ENCODE measurements at places on chromosomes 2 and 18.

DNA sequence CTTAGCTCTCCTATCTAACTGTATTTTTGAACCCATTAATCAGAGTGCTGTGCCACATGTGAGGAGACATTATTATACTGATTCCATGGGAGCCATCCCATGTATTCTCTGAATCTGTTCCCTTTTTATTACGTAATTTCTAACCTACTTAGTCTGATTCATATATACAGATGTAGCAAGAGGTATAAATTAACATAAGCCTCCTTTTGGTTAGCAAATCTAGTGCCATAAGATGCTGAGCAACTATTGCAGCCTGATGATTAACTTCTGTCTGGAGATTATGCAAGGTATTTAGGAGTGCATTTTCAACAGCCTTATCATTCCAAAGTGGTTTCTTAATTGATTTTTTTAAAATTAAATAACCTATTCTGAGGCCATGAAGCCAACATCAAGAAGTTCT is 114.1 kb upstream of the MSH2 start:
- no peak for DNase-seq

GRCh38 chr18:58345875-58346274 is 283.0 kb downstream of the ALPK2 start:
- DNase-seq: no peak

DNA sequence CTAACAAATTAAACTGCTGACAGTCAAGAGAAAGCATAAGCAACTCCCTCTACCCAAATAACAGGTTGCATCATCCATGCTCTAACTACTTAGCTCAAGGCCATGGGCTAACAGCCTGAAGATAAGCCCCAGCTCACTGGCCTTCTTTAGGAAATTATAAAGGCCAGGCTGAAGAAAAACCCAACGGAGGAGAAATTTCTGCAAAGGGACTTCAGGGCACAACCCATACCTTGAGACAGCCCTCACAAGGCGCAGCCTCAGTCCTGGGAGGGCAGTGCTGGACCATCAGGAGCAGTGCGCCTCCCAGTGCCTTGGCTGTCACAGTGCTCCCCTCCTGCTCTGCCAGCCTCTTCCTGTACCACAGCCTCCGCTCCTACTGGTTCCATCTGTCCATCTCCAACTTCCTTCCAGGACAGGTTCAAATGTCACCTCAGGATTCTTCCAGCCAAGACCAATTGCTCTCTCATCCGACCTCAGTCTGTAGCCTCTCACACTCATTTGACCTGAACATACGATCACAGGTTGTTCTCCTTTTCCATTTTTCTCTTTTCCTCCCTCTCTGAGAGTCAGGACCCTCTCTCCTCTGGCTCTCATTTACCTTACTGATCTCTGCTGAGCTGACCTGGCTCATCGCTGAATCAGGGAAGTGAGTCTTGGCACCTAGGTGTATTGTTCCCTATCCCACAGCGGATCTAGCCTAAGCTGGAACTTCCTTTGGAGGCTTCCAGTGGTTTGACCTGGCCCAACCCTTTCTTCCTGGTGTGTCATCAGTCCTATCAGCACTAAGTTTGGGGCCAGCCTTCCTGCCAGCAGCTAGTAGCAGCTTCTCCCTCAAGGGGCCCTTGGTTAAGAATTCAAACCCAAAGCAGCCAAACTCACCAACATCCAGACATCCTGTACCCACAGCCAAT is 1.9 kb downstream of the MCFD2 start:
- DNase-seq: no peak

DNA sequence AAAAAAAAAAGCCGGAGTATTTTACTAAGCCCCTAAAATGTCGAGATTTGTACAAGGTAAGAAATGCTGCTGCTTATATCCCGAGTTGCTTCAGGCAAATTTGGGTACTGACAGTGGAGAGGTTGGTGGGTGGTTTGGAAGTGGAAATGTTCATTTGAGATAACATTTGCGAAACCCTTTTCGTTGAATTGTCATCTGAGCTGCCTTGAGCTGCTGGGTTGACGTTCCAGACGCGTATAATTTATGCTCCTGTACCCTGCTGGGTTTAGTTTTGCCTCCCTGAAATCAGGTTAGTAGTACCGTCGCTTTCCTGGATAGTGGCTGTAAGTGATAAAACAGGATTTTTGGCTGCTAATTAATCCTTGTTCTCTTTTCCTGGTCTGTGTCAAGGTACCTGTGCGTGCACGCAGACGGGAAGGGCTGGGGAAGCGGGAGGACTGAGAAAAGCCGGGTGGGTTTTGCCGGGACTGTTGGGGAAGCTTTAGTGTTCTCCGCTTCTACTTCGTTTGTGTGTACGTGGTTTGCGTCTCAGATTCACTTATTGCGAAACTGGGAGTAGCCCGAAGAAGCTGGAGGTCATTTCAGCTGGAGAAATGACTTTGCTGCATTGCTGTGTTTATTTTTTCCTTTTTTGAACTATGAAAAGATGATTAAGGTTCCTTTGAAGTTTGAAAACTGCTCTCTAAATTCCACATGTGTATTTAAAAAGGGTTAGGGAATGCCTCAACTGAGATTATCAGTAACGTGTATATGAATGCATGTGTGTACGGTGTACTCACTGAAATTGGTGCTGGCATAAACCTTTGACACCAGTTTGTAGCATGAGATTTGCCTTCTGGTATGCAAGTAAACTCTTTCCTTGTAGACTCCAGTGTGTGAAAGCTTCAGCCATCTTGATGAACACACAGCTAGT is 709 bp downstream of the UGP2 start:
- DNase-seq: peak; percentile 15

GRCh38 chr2:74083750-74084149 is 64.0 kb downstream of the BOLA3 start:
- DNase-seq: no peak

- DNase-seq: no peak
These were observed 37.9 kb downstream of the RBBP8 start for GRCh38 chr18:22971038-22971437.

DNA sequence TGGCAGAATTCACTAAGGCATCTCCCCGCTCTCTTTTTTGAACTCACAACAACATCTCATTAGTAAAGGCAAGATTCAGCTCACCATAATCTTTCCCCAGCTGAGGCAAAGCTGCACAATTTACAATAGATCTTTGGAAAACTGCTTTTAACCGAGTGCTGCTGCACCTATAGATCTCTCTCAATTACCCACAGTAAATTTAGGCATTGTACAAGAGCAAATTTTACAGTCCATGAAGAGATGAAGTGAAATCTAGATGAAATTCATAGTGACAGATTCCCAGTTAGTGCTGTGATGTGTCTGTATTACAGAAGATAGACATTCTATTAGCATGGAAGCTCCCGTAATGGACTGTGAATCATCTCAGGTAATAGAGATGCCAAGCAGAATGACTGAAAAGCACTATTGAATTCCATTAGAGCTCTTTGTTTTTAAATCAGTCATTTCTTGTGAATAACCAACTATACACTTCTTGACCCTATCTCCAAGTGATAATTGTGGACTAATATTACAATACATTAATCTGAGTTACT is 36.4 kb upstream of the INSIG2 start:
- no peak for DNase-seq

DNA sequence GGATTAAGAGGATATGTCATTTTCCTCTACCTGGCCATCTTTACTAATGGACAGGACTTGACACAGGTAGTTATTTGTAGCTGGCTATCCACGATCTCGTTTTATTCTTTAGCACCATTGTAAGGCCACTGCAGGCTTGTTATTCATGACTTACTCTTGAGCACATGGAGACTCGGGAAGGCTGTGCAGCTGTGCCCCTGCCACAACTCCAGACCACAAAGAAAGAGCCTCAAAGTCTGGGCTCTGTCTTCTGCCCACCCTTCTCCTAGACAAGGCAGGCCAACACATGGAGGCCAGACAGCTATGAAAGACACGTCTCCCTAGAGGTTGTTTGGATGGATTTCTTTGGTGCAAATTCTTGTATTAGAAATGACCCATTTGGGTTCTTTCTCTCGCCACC is 133.8 kb downstream of the NAPG start:
- DNase-seq: no peak

DNA sequence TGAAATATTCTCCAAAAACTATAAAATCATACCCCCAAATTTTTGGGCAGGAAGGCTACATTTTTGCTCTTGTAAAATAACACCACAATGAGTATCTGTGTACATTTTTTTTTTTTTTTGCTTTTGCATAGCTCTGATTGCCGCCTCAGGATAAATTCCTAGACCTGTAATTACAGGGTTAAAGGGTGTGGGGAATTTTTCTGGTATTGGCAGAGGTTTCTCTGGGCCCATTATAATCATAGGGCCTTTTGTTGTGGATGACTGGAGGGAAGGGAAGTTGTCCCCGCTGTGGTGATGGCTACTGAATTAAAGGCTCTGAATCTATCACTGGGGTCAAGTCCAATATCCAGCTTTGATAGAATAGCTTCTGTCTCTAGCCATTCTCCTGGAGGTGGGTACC is 26.6 kb downstream of the CCDC195 start:
- DNase-seq: no peak

GRCh38 chr2:55115761-55116597 is 65.7 kb upstream of the RTN4 start:
- no peak for DNase-seq

- no peak for DNase-seq
These were observed 258.2 kb downstream of the IKZF2 start for GRCh38 chr2:212893216-212893615.

DNA sequence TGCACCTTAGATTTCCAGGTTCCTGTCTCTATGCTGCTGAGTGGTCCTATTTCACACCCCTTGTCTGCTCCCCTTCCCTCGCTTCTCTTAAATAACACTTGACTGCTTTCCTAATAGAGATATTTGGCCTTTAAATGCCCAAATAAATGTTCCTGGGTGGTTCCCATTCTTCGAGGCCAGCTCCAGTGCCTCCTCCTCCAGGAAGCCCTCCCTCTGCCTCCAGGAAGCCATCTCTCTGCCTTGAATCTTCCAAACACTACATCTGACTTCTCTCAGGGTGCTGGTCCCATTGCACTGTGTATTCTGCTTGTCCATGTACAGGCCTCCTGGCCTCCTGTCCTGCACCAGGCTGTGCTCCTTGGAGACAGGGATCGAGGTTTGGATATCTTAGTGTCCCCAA is 14.2 kb downstream of the EHD3 start:
- no peak for DNase-seq

DNA sequence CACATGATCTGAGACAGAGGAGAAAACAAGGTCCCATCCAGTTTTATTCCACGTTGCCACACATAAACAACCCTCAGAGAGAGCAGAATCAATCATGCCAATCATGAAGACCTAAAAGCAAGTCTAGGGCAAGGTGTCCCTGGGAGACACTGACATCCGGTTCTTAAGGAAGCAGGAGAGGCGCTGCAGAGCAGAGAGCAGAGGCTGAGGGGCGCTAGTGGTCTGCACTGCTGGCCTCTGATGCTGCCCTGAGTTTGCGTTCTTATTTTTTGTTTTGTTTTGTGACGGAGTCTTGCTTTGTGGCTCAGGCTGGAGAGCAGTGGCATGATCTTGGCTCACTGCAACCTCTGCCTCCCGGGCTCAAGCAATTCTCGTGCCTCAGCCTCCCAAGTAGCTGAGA is 83.3 kb downstream of the SMIM21 start:
- no peak for DNase-seq

DNA sequence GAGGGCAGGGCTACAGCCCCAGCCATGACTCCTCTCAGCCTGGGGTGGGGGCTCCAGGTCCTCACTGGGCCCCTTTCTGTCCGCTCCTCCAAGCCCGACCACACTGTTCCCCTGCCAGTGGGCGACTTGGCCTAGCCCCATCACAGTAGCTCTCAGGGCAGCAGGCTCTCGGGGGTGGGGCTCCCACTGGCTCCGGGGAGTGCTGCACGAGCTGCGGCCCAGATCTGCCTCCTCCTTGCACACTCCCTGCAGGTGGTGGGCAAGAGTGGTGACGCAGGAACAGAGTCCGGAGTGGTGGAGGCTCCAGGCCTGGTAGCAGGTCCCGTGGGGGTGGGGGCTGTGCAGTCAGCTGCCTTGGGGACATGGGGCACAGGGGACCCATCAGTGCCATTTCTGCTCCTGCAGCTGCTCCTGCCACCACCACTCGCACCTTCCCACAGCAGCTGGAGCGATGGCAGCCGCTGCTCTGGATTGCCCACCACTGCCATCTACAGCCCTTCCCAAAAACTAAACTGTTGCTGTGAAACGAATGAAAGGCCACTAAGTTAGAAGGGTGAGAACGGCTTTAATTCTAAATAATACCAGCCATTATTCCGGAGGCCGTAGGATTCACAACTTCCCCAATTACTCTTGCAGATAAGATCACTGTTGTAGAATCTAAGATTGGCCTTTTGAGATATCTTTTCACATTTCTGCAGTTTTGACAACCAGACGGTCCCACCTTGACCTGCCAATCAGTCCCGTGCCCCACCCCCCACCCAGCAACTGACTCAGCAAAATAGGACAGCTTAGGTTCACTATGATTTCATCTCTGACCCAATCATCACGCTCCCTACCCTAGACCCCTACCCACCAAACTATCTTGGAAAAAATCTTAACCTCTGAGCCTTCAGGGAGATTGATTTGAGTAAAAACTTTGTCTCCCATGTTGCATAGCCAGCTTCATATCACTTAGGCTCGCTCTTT is 530.2 kb downstream of the DCC start:
- no peak for DNase-seq

DNA sequence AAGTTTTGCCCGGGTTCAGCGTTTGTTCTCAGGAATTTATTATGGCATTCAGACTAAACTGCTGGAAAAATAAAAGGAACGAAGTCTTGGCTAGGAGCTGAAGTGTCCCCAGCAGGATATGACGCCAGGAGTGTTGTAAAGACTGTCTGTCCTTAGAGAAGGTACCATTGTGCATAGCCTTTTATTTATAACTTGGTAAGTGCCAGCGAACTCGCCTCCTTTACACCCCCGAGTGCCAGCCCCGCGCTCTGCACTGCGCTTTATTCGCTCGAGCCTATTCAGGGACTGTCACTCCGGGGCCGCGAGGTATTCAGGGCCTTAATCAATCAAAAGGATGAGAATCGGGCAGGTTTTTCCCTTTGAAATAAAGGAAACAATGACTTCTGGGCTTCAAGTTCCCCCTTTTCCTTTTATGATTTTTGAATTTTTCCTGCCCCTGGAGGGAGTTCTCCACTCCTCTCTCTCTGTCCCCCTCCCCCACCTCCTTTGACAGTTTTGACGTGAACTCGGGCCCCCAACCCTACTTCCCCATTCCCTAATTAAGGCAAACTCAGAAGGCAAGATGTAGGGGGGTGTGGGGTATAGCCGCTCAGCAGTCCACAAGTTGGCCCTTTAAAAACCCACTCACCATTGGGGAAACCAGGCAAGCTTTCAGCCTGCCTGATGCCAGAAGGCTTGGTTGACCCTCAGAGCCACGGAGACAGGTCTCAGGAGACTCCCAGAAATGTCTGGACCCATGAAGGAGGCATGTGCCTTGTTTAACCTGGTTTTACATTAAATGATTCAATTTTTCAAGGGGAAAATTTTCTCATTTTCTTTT is 1.3 kb upstream of the PAX3 start:
- DNase-seq: no peak

DNA sequence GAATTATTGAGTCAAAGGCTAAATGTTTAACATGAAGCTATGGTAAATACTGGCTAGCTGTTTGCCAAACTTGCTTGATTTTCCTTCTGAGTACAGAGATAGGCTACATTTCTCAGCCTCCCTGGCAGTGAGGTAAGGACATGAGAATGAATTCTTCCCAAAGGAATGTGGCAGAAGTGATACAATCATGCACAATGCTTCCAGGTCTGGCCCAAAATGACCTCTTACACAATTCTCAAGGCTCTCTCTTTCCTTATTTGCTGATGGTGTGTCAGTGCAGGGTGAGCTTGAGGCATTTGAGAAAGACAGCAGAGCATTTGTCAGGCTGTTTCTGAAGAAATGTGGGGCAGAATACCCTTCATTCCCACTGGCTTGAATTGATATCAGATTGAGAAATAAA is 95.6 kb upstream of the NABP1 start:
- DNase-seq: no peak
